ENCODE measurements at places on chromosomes 4 and X. TPM values are rescaled to one million over a fixed set of nuclear protein-coding genes. Genes with fewer than 3 reads are reported as not detected.

DNA sequence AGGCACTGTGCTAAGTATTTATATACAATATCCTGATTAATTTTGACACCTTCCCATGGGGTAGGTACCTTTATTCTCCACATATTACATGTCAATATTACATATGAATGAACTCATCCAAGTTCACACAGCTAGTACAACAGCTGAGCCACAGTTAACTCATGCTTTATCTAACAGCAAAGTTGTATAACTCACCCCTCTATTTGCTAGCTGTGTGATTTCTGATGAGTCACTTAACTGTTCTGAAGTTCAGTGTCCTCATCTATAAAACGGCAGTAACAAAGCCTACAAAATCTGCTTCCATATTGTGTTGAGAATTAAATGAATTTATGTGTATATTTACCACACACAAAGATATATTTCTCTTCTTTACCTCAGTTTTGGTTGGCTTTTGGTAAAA is 48.2 kb upstream of the KDR start:
- DNase-seq, result no peak

DNA sequence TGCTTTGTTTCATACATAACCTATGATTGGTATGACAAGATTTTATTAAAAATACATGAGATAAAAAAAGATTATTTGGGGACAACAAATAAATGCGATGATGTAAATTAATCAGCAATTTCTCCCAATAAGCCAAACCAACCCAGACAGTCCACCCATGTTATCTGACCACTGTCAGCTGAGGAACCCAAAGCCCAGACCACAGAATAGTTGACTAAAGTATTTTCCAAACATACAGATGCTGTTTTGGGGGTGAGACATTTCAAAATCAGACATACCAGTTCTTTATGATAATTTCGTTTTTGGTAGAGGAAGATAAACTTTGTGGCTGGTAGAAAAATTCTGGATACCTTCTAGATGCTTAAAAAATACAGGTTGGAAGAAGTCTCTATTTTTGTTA is 650.8 kb upstream of the FAM241A start:
- no peak for DNase-seq

DNA sequence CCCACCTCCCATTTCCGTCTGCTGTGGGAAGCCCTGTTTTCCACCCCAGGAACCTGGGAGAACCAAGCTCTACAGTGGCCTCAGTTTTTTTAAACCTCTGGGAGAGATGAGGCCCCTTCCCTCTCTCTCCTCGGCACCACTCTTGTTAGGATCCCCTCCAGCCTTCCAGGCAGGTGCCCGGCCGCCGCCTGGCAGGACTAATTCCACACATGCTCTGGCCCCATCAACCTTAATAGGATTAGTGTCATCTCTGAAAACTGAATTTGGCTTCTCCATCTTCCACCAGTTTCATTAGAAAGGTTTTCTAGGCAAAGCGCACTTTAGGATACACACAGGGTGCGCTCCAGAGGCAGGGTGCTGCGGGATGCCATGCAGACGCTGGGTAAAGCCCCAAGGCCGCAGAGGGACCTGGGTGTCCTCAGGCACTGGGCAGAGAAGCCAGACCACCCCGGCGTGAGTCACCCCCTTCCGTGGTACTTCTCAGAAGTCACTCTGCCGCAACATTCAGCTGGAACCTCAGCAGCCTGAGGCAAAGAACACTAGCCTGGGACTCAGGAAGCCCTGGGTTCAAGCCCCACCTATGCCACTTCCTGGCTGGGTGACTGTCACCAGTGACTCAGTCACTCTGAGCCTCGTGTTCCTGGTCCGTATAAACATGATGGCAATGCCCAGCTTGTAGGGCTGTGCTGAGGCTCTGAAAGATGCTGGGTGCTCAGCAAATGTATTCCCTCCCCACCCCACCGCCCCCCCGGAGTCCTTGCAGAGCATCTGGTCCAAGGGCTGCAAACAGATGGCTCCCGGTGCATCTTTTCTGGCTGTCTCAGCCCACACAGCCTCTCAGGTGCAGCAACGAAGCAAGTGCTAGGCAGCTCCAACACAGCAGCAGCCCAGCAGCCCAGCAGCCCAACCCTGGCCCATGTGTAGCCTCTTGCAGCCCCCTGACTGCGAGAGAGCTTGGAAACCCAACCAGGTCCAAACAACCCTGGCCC is 29.1 kb downstream of the PPP2R2C start:
- no peak for DNase-seq

- DNase-seq, result no peak
Observed at GRCh38 chrX:23773601-23774175, 9.3 kb upstream of the SAT1 start.

- no peak for DNase-seq
Observed at GRCh38 chr4:9919047-9919446, 102.2 kb downstream of the SLC2A9 start.

DNA sequence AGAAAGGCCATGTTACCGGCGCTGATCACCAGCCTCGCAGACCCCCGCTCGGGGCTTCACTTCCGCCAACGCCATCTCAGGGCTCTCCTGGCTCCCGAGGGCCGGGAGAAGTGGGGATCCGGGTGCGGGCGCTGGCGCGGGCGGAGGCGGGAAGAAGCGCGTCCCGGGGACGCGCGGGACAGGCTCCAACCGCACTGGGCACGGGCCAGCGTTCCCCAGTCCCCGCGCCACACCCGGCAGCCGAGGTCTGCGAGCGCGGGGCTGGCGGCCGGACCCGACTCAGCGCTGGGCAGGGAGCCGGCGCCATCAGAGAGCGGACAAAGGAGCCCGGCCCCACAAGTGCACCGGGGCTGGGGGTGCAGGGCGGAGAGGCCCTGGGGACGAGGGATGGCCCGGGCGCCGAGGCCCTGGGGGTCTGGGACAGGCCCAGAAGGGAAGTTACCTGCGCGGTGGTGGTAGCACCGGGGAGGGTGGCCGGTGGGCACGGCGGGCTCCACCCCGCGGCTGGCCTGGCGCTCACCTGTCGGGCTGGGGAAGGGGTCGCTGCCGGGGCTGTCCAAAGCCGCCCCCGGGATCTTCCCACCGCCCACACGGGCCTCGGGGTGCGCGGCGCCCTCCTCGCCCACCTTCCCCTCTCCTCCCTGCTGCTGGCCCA is 449 bp downstream of the CTPS2 start:
- DNase-seq, result peak; percentile 25

DNA sequence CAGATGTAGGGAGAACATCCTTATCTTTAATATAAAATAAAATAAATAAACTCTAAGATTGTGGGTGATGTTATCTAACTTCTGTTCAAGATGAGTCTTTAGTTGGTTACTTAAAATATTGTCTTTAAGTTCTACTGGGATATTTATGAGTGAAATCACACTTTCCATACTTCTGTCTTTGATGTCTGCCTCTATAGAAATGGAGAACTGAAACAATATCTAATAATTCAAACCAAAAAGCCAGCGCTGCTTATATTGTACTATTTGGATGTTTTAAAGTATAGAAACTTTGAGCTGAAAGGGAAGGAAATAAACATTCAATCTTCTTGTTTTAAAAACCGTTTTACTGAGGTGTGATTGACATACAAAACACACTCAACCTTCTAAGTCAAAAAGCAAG is 44.8 kb upstream of the RPS6KA3 start:
- DNase-seq, result no peak

DNA sequence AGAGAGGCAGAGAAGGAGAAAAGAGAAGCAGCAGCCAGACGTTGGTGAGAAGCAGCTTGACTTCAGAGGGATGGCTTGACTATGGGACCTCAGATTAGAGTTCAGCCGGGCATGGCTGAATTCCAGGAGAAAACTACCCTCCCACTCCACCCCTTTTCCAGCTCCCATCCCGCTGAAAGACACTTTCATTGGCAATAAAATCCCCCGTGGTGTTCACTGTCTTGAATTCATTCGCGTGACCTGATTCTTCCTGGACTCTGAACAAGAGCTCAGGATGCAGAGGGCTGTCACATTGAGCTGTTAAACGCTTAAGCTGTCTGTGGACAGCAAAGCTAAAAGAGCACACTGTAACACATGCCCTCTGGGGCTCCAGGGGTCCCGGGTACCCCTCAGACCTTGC is 1575.3 kb upstream of the AGA start:
- no peak for DNase-seq

- peak; percentile 10 for DNase-seq
Observed at GRCh38 chr4:13535708-13536361, 8.5 kb downstream of the NKX3-2 start.

DNA sequence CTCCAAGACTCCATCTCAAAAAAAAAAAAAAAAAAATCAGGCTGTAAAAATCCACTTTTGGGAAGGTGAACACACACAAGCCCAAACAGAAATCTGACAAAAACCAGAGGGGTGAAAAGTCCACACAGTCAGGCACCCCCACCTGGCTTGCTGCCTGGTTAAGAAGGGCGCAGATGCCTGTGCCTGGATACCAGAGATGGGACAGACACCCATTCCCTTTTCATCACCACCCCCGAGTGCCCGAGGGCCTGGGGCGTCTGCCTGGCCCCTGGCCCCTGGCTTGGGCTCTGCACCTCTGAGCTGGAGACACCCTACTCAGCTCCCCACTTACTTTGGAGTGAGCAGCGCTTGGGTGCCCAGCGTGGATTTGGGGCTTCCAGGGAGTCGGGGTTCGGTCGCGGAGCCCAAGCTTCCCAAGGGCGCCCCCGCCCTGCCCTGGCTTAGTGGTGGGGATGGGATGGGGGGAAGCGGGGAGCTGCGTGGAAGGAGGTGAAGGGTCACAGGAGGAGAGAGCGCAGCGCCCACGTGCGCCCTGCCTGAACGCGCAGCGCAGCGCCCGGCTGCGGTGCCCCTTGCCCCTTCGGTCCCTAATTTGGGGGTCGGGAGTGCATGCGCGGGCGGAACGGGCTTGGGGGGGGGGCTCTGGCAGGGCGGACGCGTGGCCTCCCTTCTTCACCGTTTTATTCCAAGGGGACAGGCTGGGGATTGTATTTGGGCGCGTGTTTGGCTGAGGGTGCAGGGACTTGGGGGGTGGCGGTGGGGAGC is 11.3 kb downstream of the SHOX start:
- no peak for DNase-seq

DNA sequence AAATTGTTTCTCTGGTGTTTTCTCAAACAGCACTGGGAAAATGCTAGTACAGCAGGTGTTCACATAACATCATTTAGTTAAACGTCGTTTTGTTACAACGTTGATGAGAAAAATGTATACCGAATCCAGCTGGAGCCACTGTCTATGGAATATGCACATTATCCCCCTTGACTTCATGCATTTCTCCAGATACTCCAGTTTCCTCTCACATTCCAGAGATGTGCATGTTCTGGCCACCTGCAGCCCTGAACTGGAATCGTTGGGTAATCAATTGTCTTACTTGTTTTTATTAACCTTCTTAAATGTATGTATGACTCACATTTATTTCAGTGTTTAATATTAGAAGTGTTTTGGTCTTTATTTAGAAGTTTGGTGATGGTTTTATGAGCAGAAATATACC is 18.4 kb upstream of the ODAM start:
- DNase-seq, result no peak

DNA sequence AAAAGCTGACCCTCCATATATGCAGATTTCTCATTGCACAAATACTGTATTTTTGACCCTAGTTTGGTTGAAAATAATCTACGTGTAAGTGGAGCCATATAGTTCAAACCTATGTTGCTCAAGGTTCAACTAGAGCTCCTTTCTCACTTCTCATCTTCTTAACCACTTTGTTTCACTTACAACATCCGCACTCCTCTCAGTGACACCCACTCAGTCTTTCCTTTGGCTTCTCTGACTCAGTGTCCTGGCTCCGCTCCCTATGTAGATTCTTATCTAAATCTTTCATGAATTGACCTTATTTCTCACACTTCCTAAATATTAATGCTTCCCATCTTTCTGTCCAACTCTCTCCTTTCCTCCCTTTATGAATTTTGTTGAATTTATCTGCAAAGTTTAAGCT is 32.9 kb upstream of the DKK2 start:
- no peak for DNase-seq

- DNase-seq, result no peak
Observed at GRCh38 chr4:122930862-122931261, 8.5 kb upstream of the NUDT6 start.

DNA sequence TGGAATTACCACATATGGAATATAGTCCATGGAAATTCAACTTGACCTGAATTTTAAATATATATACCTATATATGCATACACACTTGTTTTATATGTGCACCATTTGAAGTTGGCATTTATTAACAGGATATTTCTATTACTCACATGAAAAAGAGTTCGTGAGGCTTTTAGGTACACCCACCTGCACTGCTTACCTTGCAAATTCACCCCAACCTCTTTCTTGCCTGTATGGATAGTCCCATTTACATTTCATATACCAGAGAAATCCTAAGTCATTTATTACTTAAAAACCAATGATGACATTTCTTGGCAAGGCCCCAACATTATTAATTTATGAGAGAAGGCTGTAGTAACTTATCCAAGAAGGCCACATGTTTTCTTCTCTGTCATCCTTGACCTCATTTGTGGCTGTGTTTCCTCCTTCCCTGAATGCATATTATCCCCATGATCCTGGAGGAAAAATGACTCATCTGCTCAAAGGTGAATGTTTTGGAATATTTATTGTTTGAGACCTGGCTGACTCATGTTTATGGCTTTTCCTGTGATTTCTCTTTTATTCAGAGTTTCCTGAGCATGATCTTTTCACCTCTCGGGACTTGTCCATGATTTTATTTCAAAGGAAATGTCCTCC is 62.2 kb upstream of the FAM241A start:
- no peak for DNase-seq

DNA sequence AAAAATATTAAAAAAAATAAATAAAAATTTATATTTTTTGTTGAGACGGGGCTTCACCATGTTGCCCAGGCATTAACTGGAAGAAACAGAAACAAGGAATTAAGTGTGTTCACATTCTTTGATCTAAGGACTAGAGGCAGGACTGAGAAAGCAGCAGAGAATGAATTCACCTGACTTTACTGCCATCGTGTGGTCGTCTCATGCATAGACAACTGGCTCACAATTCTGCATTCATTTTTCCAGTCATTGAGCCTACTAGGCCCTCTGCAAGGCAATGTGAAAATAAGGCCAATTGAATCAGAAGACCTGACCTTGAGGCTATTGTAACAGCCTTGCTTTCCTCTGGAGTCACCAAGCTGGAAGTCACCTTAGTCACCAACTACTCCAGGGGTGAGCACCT is 37.4 kb downstream of the LHFPL1 start:
- peak; percentile 19 for DNase-seq

DNA sequence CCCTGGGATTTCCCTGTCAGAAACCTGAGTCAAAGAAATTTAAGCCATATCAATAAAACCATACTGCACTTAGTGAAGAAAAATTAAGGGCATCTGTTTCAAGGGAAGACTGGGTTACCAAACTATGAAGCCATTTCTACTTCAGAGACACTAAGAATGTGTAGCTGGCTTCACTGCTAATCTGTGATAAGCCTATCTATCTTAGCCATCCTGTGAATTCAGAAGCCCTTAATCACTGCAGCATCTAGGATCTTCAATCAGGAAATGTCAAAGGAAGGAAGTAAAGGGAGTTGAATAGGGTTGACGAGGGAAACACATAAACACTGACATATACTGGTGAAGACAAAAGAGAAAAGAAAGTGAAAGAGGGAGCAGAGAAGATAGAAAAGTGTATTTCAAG is 777.6 kb upstream of the DIAPH2 start:
- DNase-seq, result no peak

GRCh38 chr4:92520563-92520962 is 216.8 kb downstream of the GRID2 start:
- DNase-seq, result no peak

The GRIA2 gene
- 339 TPM for total RNA-seq

The GABRE gene
- 0.82 TPM for total RNA-seq

The BEX5 gene
- total RNA-seq, result 55.4 TPM

The CHRDL1 gene
- 23.2 TPM for total RNA-seq

The VEGFD gene
- total RNA-seq, result not detected

The DMRTC1 gene
- not detected for total RNA-seq

The SCD5 gene
- total RNA-seq, result 254 TPM

The S100P gene
- 0.41 TPM for total RNA-seq

The PCDH19 gene
- 22.8 TPM for total RNA-seq

The RP2 gene
- total RNA-seq, result 20.8 TPM

The CASP3 gene
- 72.6 TPM for total RNA-seq

The ZNF827 gene
- 21.2 TPM for total RNA-seq

The TIMM17B gene
- total RNA-seq, result 33.8 TPM
